ENCODE measurements at places on chromosomes 4 and X.

DNA sequence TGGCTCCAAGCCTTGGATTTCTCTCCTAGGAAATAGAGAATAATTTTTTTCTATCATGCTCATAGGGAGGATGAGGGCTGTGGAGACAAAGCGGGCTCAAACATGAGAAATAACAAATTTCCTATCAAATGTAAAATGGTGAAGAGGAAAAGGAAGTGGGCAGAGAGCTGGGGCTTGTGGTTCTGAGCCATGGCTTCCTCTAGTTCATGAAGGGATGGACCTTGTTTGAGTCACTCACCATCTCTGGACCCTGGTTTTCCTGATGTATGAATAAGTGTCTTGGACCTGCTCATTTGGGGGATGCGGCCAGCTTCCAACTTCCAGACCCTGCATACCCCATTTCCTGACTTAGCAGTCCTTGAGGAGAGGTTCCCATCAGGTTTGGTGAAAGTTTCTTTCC, 63.0 kb downstream of the MSX1 start:
- DNase-seq, result no peak

GRCh38 chrX:47129899-47130358, 14.6 kb downstream of the NDUFB11 start:
- no peak for DNase-seq

DNA sequence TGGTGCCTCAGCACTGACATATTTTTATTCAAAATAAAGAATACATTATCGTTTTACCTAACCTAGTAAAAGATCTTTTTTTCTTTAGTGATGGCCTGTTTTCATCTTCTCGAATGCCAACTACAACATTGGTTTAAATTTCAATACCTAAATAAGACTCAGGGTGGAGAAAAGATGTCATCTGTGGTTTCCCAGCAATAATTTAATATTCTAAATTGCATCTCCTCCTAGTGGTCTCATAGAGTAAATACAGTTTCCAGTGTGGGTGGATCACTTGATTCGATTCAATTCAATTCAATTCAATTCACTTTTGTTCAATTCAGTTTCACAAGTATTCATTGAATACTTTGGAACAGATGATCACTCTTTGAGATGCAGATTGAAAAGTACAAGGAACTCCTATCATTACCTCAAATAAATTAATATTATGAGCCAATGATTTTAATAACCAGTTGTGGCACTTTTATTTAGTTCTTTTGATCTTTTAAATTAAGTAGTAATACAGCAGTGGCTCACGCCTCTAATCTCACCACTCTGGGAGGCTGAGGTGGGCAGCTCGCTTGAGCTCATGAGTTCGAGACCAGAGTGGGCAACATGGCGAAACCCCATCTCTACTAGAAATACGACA, 427.2 kb downstream of the FAT4 start:
- no peak for DNase-seq

- DNase-seq, result no peak
These were observed 65.8 kb upstream of the MSN start for GRCh38 chrX:65601530-65602220.

- DNase-seq, result no peak
These were observed 188.7 kb downstream of the STIM2 start for GRCh38 chr4:27049239-27049829.

DNA sequence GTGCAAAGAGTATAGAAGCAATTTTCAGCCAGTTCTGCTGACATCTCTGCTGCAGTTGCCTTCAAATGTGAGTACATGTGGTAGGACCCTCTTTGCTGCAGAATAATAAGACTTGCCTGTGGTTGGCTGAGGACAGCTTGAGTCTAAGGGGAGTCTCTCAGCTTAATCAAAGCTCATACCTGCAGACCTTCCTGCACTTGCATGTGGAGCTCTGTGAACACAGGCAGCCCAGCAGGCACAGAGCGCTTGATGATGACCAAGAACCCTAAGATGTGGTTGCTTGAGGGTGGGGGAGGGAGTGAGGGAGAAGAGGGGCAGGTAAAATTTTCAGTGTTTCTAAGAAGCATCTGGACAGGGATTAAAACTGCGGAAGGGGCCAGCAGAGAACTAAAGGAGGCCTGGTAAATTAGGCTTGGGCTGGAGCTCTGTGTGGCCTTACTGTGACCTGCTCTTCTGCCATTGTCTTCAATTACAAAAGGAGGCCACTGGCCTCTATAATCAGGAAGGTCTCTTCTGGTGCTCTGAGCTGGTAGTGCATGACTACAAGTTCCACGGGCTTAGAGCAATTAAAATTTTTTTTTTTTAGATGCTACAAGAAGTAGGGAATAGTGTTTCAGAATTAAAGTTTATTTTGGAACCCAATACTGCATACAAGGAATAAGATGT, 59.9 kb upstream of the CHRNA9 start:
- no peak for DNase-seq

GRCh38 chr4:36165631-36166005, 78.7 kb downstream of the ARAP2 start:
- DNase-seq, result no peak

GRCh38 chr4:20195071-20195885, 56.4 kb upstream of the SLIT2 start:
- DNase-seq, result no peak

DNA sequence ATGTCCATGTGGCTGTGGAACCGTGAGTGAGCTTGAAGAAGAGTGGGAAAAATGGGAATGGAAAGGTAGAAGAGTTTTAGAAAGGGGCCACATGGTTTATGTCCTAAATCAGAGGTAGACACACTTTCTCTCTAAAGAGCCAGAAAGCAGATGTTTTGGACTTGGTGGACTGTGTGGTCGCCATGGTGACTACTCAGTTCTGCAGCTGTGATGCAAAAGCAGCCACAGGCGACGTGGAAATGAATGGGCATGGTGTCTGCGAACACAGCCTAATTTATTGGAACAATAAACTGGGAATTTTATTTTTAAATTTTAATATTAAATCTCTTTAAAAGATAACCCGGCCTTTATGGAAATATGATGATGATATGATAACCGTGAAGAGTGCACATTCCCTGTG, 386.0 kb upstream of the FAT1 start:
- no peak for DNase-seq

DNA sequence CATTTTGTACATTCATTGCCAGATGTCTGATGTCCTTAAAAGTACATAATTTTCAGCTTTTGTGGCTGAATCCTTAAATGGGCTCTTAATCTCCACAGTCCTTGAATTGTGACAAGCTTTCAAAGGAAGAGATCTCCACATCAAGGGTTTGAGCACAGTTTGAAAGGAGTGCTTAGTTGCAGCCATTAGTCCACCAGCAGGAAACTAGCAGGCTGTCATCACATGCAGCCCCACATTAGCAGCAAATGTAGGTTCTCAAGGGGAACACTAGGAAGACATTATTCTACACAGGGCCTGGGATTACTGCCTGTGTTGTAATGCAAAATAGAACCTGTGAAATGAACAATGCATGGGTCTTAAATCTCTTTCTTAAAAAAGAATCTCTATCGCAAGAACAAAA, 173.2 kb downstream of the CBLL2 start:
- DNase-seq, result no peak

DNA sequence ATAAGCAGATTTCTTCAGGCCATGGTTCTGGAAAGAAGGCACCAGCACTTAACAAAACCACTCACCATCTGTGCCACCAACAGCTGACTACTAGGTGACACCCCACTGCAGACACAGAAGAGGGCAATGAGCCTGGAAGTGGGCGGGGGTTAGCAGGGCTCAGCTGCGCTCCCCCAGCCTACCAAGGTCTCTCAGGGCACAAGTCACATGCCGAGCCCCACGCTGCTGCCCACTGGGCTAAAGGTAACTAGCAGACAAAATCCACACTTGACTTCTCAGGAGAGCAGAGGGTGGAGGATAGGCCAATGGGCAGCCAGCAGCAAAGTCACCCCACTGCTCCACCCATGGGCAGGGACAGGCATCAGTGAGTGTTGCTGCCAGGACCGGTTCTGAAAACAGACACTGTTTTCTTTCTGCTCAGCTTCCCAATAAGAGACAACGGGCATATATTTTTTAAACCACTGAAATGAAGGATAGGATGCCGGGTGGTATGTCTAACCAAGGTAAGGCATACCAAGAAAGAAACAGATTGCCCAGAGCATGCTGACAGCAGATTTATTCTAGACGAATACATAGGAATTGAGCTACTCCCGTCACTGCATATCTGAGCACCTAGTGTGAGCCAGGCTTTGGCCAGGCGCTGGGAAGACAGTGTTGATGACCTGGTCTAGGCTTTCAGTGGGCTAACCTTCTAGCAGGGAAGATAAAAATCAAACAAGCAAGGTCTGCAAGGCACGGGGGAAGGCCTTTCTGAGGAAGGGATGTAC, 20.1 kb downstream of the ACSL1 start:
- no peak for DNase-seq

DNA sequence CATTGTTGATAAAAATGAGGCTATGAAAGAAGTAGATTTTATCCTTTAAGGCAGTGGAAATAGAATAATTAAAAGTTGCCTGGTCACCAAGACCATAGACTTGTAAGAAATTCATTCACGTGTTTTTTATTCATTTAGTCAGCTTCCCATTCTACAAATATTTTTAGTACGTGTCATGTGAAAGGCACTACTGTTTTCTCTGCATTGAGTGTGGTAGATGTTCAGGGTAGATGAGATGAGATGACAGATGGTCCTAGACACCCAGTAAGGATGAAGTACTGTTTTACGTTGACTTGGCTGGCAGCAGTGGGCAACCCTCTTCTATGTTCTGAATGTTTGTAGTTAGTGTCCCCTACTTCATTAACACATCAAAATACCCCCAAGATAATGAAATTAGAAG, 228.1 kb downstream of the ARHGAP24 start:
- no peak for DNase-seq

- DNase-seq, result no peak
These were observed 60.0 kb downstream of the TIGD2 start for GRCh38 chr4:89171176-89171805.

- peak; percentile 42 for DNase-seq
These were observed 27.7 kb downstream of the FBXO8 start for GRCh38 chr4:174255786-174256185.

- DNase-seq, result no peak
These were observed 99.2 kb downstream of the TSPAN7 start for GRCh38 chrX:38660395-38661102.

DNA sequence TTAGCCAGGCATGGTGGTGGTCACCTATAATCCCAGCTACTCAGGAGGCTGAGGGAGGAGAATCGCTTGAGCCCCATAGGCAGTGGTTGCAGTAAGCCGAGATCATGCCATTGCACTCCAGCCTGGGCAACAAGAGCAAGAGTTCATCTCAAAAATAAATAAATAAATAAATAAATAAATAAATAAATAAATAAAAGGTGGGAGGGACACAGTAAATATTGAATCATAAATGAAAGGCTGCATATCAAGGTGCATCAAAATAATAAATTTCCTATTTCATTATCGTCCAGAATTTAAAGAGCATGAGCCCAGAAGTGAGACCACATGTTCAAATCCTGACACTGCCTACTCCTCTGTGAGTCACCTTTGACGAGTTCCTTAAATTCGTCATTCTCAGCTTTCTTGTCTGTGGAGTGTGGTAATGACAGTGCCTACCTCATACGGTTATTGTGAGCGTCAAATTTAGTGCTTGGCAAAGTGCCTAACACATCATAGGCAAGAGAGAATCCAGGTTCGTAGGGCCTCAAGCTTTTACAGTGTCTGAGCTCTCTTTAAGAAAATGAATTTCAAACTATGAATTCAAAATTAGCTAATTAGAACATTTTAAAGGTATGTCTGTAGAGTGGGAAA, 49.9 kb downstream of the IL15 start:
- no peak for DNase-seq

GRCh38 chr4:37599092-37599790, 86.9 kb downstream of the RELL1 start:
- no peak for DNase-seq

DNA sequence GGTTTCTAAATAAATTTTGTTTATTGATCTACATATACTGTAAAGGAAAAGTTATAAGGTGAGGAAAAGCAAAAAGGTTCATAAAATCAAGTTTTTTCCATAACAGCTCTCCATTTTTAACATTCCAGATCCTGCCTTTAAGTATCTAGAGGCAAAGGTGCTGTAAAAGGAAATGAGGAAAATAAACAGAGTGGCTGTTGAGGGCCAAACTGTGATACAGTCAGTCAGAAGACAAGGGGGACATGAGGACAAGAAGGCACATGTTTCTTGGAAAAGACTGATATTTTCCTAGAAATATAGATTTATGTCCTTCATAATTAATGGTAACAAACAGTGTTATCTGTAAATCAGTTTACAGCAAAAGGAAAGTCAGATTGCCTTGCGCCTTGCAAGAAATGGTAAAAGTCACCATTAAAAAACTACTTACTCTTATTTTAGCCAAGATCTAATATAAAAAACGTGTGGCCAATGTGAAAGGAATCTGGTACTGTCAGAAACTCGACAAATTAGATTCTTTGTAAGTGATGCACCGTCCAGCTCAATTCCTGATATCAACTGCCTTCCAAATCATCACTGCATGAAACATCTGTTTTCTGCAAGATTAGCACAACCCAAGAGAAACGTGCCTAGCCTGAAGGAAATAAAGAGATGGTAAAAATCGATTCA, 34.0 kb upstream of the VEGFD start:
- peak; percentile 47 for DNase-seq

DNA sequence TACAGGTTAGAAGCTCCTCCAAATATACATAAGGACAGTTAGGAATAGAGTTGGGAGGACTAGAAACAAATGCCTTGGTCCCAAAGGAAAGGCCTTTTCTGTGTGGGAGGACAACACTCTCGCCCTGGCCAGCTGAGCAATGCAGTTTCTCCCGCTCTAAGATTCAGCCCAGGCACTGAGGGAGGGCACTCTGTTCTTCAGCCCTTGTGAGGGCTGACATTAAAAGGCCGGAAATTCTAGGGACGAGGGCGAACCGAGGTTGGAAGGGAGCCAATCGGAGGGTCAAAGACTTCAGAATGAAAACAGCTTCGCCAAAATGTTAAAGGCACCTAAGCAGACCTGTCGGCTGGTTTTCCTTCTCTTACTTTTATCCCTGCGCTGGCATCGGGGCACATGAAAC, 2.9 kb upstream of the PTCHD1 start:
- DNase-seq, result no peak

DNA sequence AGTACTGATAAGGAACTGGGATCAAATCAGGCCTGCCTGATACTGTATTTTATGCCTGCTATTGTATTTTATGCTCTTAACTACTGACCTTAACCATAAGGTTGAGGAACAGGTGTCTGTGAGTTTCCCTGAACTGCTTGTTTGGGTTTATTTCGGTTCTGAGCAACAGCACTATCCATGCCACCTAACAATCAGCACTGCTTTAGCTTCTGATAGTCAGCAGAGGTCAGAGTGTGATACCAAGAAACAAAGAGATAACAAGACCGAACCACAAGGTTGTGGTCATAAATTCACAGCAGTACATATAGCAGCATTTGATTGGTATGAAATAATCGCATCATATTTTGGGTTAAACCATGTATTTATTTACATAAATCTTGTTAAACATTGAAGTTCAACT, 362.2 kb downstream of the FGF13 start:
- DNase-seq, result no peak

GRCh38 chr4:185202984-185203485, 765 bp downstream of the CFAP97 start:
- no peak for DNase-seq

DNA sequence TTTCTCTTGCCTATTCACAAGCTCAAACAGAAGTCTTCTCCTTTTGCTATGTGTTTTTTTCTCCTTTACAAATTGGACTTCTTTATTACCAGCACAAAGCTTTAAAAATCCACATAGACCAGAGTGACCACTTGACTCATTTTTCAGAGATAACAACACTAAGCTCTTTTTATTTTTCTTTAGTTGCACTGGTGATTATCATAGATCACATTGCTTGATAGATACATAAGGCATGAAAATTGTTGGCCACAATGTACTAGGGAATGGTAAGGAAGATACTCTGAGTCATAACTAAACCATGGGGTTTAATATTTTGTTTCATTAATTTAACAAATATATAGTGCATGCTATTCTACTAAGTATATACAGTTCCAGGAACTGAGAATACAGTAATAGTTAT, 159.0 kb downstream of the GASK1B start:
- peak; percentile 57 for DNase-seq
